Spinal cord (tissue), 10 donors: ENCODE measurements at places on chromosomes 16 and 17.

DNA sequence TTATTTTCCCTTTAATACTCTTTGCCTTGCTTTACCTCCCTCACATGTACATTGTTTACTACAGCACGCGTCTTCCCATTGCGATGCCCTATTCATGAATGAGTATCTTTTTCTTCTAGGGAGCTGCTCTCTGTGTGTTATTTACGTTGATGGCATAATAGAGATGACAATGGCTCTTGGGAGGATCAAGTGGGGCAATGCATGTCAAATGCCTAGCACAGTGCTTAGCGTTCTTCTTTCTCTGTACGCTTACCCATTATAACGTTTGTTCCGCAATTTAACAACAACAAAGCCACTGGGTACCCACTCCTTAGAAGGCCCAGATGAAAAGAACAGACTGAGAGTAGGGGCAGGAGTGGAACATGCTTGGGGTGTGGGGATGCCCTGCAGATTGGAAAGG is 271.6 kb upstream of the TNRC6C start:
- DNase-seq = no peak

- no peak for DNase-seq
Observed at GRCh38 chr17:55785181-55785580, 34.3 kb downstream of the PCTP start.

DNA sequence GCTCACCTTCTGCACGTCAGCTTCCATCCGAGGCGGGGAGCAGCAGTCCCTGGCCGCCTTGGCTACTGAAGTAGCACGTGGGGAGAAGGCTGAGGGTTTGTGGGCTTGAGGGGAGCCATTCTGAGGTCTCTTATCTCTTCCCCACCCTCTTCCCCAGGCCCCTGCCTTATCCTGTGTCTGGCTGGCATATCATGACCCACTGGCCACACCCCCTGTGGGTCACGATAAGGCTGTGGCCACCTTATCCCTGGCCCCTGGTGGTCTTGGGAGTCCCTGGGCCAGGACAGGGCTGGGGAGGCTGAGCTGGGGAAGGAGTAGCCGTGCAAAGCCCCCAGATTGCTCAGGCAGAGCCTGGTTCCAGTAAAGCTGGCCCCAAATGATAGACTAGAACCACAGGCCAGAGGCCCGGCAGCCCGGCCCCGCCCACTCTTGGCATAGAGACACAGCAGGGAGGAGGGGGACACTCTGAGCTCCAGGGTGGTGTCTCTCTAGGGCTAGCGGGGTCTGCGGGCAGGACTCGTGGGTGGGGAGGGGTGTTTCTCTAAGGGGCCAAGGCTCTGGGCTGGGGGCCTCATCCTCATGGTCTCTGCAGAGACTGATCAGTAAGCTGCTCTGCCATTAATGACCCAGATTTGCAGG is 7.6 kb downstream of the SPNS2 start:
- no peak for DNase-seq

- no peak for DNase-seq
Observed at GRCh38 chr16:80896776-80897175, 92.4 kb upstream of the CDYL2 start.

DNA sequence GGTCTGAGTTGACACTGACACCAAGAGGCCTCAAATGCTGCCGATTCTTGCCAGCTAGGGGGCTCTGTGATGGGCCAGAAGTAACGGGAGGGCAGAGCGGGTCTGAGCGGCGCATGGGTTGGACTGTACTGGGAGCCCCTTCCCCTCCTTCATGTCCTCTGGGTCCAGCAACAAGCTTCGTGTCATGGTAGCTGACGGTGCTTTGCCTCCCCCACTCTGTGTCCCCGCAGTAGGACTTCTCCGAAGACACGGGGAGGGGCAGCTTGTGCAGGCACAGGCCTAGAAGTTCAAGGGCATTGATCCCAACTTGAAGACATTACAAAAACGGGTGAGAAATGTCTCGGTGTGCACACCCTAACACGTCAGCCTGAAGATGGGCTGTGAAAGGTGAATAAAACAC is 39.8 kb upstream of the DNAH17 start:
- DNase-seq = no peak

- DNase-seq = no peak
Observed at GRCh38 chr17:21361020-21361809, 14.9 kb upstream of the KCNJ12 start.

- DNase-seq = peak; percentile 57
Observed at GRCh38 chr17:37174205-37174604, 201.6 kb upstream of the C17orf78 start.

GRCh38 chr17:28030386-28030785 is 12.1 kb upstream of the NLK start:
- no peak for DNase-seq

GRCh38 chr16:30669903-30670824 is 11.9 kb downstream of the FBRS start:
- DNase-seq = no peak

- DNase-seq = no peak
Observed at GRCh38 chr17:58376472-58377000, 24.5 kb upstream of the SUPT4H1 start.

GRCh38 chr16:30374538-30374937 is at the start of gene MYL11:
Gene MYL11 (plus strand): TSS chr16:30374802. CDS start chr16:30374858, 56 bp downstream.
- DNase-seq = no peak

DNA sequence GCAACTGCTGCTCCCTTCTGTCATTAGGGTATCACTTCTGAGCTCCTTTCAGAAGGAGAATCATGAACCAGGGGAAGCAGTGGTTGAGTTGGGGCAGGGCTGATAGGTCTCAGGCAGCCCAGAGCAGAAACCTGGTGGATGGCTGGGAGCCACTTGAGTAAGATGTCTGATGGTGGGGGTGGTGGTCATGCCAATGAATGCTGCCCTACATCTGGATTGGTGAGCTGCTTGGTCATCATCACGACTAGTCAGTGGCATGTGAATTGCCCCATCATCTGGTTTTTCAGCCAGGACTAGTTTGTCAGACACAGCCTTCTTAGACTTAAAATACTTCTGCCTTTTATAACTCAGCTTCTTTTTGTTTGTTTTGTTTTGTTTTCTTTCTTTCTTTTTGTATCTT is 2.6 kb downstream of the GID4 start:
- DNase-seq = no peak

GRCh38 chr16:60363566-60363965 is 1629.5 kb upstream of the GOT2 start:
- DNase-seq = peak; percentile 26

DNA sequence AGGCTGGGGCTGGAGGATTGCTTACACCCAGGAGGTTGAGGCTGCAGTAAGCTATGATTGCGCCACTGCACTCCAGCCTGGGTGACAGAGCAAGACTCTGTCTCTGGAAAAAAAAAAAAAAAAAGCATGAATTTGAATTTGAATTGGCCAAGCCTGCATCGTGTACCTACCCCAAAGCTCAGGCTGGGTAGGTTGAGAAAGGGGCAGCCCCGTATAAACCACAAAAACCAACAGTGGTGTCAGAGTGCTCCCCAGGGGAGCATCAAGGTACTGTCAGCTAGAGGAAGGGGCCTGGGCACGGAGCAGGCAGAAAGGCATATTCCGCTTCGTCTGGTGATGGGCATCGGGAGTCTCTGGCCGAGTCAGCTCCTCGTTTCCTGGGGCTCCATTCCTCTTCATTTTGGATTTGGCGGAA is 40.9 kb downstream of the RAP1GAP2 start:
- DNase-seq = no peak

DNA sequence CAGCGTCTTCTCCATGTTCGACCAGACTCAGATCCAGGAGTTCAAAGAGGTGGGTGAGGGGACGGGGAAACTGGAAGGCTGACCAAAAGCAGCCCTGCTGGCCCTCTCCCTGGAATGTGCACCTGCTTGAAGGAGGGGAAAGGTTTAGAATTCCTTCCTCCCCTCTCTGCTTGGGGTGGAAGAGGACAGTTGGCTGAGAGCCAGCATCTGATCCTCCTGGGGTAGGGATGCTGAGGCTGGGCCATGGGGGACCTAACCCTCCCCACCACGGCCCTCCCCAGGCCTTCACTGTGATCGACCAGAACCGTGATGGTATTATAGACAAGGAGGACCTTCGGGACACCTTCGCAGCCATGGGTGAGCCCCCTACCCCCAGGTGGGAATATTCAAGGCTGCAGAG is 1.3 kb downstream of the MYL11 start:
- no peak for DNase-seq

- DNase-seq = no peak
Observed at GRCh38 chr17:17042851-17043460, 699 bp downstream of the MPRIP start.

- DNase-seq = no peak
Observed at GRCh38 chr17:77242118-77242851, 101.5 kb downstream of the SEC14L1 start.

DNA sequence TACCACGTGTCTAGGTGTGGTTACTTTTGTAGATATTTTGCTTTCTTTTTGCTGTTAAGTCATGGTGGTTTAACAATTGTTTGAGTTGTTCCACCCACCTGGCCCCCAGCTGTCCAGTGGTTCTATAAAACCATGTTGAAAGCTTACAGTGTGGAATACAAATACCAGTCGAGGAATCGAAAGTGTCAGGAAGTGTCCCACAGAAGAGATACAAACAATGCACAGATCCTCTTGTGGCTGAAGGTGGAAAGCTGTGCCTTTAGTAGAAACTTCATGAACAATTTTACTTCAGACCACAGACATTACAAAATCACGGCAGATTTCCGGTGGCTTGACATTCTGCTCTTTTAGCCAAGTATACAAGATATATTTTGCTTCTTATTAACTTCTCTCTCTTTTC is 782.4 kb upstream of the SOX9 start:
- DNase-seq = no peak

GRCh38 chr16:27780468-27781194 is 230.7 kb downstream of the KATNIP start:
- DNase-seq = no peak

- no peak for DNase-seq
Observed at GRCh38 chr16:80671281-80671849, 130.6 kb downstream of the DYNLRB2 start.

DNA sequence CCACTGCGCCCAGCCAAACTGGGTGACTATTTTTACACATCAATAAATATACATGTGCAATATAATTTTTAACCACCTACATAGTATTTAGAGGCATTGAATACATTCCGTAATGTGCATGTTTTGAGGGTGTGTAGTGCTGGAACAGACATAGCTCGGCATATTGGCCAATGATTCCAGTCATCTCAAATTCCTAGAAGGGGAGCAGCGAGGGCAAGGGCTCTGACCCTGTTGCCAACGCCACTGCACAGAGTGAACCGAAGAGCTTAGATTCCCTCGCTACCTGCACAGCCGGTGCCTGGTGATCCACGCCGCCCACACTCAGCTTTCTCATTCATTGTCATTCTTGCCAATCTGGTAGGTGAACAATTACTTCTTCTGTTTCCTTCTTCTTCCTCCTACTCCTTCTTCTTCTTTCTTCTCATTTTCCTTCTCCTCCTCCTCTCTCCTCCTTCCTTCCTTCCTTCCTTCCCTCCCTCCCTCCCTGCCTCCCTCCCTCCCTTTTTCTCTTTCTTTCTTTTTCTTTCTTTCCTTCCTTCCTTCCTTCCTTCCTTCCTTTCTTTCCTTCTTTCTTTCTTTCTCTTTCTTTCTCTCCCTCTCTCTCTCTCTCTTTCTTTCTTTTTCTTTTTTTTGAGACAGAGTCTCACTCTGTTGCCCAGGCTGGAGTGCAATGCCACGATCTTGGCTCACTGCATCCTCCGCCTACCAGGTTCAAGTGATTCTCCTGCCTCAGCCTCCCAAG is 26.3 kb upstream of the ATP2A3 start:
- no peak for DNase-seq

DNA sequence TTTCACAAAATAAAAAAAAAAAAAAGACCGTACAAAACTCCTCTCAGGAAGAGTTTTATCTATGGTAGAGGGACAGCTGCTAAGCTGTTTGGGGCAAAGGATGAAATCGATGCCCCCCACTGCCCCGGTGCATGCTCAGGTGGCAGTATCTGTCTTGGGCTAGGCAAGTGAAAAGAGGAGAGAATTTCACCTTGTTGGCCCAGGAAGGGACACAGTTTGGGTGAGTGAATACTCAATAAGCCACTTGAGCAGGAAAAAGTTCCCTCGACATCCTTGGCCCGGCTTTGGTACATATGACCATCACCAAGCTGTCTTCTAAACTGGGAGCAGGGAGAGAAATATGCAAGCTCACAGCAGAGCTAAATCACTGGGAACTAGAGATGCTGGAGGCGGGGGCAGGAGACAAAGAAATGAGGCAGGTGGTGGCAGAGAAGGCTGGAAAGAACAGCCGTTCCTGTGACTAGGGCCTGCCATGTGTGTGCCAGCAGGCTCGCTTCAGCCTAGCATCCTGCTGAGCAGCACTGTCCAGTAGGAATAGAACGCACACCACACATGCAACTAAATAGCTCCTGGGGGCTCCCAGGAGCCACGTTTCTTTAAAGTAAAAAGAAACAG is 8.2 kb upstream of the EIF1 start:
- DNase-seq = peak; percentile 27

DNA sequence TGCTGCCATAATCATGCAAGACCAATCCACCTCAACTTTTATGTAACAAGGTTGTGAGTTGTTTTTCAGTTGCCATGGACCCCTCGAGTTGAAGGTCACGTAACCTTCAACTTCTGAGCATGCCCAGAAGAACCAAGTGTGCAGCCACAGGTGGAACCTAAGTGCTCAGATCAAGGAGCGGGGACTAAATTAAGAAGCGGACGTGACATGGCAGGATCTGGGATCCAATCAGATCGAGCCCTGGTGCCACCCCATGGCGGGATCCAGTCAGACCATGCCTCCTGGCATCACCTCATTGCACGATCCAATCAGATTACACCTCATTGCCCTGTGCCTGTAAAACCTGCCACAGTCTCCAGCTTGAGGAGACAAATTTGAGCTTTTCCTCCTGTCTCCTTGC is 204.5 kb upstream of the CDH5 start:
- DNase-seq = no peak

GRCh38 chr16:82067042-82067803 is 32.2 kb downstream of the HSD17B2 start:
- DNase-seq = no peak

- no peak for DNase-seq
Observed at GRCh38 chr17:61659437-61659836, 68.4 kb upstream of the NACA2 start.

- no peak for DNase-seq
Observed at GRCh38 chr16:12304861-12305596, 328.5 kb downstream of the SNX29 start.

DNA sequence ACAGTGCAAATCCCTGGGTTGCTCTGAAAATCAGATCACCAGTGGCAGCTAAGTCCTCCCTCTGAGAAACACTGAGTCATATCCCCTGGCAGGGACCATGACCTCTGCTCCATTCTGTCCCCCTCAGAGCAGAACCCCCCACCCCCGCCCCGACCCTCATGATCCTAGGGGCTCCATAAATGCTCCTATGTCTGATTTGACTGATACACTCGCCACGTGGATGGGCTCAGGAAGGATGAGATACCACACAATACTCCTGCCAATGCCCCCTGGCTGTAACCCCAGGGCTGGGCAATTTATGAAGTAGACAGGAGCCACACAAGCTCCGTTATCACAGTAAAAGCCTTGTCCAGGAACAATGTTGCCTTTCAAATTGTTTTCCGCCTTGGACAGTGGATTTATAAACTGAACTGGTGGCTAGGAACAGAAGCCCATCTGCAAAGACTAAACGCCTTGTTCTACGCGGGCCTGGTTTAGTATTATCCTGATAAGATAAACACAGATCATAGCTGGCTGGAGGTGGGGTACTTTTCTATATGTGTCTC is 394.8 kb downstream of the SLC39A11 start:
- DNase-seq = no peak
